GM12891 (cell line): ENCODE measurements at places on chromosomes 5 and 9.

DNA sequence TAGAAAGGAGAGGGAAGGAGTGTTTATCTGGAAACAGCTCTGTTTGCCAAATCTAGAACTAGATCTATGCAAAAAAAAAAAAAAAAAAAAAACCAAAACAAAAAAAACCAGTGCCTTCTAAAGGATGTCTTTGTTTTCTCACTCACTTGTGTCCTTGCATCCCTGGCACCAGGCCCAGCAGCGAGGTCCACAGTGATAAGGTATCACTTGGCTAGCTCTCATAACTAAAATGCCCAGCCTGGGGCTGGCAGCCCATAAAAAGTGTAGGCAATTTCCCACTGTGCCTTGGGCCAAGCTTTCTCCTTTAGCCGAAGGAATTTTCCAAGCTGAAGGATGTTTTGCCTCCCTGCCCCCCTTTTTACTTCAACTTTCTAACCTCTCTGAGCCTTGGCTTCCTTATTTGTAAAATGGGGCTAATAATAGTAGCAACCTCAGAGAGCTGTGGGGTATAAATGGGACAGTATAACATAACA, 20.8 kb downstream of the RGS3 start:
- DNase-seq = no peak

DNA sequence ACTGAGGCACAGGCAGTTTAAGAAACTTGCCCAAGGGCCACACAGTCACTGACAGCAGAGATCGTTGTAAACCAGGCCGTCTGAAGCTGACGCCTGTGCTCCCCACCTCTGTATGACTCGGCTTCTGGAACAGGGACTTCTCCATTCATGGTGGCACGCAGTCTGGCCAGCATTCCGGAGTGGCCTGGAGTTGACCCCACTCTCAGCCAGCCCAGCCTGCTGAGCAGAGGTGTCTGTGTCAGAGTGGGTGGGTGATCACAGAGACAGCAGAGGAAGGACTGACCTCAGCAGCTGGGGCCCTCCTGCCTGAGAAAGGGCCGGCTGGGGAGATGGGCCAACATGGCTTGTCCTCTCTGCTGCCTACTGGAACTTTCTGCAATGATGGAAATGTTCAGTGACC, 12.6 kb downstream of the LRSAM1 start:
- DNase-seq = no peak

DNA sequence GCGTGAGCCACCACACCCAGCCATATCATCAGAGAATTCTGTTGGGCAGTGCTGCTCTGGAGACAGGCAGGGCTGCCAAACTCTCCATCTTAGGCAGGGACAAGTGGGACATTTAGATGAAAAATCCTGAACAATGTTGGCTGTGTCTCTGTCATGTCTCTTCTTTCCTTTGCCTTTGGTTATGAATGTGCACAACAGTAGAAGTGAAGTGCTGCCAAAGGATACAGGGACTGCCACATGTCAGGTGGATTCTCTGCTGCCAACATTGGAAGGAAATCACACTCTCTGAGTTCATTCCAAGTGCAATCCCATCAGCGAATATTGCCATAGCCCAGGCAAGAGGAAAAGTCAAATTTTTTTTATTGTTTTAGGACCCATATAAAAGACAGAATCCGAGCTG, 348.8 kb downstream of the TRPM3 start:
- no peak for DNase-seq

DNA sequence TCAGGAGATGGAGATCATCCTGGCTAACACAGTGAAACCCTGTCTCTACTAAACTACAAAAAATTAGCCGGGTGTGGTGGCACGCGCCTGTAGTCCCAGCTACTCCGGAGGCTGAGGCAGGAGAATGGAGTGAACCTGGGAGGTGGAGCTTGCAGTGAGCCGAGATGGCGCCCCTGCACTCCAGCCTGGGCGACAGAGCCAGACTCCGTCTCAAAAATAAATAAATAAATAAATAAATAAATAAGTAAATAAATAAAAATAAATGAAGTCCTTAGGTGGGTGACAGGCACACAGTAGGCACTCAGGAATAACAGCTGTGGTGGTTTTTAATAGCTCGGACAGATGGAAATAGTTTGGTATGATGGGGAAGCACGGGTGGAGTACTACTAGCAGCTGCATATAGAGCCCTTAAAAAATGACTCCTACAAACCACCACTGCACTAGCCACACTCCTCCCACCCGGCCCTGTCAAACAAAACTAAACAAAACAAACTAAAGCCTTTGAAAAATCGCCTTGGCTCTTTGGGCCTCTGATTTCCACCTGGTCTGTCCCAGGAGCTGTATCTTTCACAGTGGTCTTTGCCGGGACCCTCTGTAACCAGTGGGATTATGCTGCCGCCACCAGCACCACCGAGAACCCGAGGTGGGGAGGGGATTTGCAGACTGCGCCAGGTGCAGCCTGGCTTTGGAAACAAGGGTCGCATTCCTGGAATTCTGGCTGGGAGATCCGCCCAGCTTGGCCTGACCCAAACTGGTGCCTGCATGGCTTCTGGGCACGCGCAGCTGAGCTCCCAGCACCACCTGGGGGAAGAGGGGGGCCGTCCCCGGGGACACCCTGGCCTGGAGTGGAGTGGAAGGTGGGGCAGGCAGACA, 5.1 kb upstream of the WDR5 start:
- no peak for DNase-seq

DNA sequence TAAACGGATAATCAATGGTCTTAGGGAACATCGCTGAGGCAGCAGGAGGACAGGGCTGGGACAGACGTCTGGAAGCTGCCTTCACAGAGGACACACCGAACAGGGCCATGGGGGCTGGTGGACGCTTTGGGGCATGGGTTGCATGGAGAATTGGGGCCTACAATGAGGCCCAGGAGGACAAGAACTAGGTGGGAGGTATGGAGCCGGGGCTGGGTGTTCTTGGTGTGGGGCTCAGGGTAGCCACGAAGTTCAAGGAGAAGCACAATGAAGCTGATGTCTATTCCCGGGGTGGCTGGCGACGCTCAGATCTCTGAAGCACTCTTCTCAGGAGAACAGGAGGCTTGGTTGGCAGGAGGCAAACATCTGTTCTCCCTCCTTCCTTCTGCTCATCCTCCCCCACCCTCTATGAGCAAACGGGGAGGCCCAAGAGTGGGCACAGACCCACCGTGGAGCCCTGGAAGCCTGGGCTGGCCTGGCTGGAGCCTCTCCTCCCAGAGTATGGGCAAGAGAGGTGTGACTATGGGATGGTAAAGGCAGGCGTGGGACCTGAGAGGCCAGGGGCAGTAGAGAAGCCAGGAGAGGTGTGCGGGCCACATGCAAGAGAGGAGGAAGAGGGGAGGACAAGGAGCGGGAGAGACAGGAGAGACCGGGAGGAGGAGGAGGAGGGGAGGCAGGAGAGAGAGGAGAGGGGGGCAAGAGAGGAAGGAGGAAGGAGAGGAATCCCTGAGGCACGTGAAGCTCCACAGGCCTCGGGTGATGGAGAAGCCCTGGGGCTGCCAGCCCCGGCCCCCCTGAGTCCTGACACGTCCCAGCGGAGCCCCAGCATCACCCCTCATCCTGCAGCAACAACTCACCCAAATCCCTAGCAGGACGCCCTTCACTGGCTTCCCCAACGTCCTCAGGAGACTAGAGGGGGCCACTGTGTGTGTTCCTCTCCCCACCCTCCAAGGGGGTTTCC, 159.1 kb downstream of the OLFM1 start:
- DNase-seq = no peak

DNA sequence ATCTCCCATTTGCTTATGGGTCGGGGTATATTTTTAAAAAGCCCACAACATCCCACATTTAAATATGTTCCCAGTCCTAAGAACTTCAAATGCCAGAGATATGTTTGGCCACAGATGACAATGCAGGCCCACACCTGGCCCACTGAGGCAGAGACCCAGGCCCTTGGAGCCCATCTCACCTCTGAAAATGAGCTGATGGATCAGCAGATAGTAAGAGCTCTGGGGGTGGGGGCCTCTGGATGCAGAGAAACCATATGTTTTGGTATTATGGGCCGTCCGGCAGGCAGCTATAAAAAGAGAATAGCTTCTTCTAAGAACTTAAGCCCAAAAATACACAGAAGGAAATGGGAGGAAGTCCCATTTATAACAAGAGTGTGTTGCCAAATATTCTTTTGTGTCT, 256.0 kb downstream of the GRIA1 start:
- DNase-seq = no peak

DNA sequence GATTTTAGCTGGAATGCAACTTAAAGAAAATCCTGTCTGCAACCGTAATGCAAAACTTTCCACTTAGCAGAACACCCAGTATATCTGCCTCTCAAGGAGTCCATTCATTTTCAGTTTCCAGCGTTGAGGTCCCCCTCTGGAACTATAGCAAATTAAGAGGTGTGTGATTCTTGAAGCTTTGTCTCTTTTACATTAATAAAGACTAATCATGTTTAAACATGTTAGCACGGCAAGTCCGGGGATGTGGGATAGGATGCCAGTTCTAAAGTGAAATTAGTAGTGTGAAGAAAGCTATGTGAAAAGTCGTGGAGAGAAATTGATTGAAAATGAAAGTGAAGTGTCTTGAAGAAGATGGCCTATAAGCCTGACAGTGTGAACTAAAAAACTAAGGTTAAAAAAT, 429.1 kb downstream of the NR2F1-AS1 start:
- DNase-seq = no peak
